ENCODE measurements at places on chromosomes 2 and 18. TPM values are rescaled to one million over a fixed set of nuclear protein-coding genes. Genes with fewer than 3 reads are reported as not detected.

The POMC gene
- 4.4 TPM for total RNA-seq

The RIT2 gene
- total RNA-seq, result 1.4 TPM

The SANBR gene
- total RNA-seq, result 8.9 TPM

The TBC1D8 gene
- 32.0 TPM for total RNA-seq

The SOX11 gene
- 24.8 TPM for total RNA-seq

The GKN1 gene
- total RNA-seq, result not detected

The TPO gene
- not detected for total RNA-seq

- peaks cover 7% of the 10 kb centered on the region for H3K4me1 ChIP-seq
- H3K27ac ChIP-seq, result no peak overlapping the region
- no peaks in the 10 kb centered on the region for H3K36me3 ChIP-seq
- H3K4me3 ChIP-seq, result no peak overlapping the region
- H3K27me3 ChIP-seq, result no peaks in the 10 kb centered on the region
Observed at GRCh38 chr2:138724327-138724726, 55.9 kb downstream of the NXPH2 start.

GRCh38 chr2:191638802-191639172 is 39.1 kb upstream of the NABP1 start:
- H3K4me3 ChIP-seq, result no peak overlapping the region
- no peak for DNase-seq
- H3K36me3 ChIP-seq, result no peaks in the 10 kb centered on the region
- H3K27ac ChIP-seq, result no peak overlapping the region
- H3K27me3 ChIP-seq, result peaks cover 4% of the 10 kb centered on the region

DNA sequence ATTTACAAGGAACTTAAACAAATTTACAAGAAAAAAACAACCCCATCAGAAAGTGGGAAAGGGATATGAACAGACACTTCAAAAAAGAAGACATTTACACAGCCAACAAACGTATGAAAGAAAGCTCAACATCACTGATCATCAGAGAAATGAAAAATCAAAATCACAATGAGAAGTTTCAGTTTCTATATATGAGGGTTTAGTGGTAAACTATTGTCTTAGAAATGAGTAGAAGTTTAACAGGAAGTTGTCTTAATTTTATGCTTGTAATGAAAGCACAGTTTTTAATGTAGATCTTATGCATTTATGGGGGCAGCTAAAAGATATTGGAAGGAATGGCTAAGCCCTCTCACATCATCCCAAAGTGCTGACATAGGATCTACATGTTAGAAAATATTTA is 325.4 kb downstream of the ERBB4 start:
- H3K4me3 ChIP-seq, result no peak overlapping the region
- no peak for DNase-seq
- no peaks in the 10 kb centered on the region for H3K36me3 ChIP-seq
- no peak overlapping the region for H3K27ac ChIP-seq

DNA sequence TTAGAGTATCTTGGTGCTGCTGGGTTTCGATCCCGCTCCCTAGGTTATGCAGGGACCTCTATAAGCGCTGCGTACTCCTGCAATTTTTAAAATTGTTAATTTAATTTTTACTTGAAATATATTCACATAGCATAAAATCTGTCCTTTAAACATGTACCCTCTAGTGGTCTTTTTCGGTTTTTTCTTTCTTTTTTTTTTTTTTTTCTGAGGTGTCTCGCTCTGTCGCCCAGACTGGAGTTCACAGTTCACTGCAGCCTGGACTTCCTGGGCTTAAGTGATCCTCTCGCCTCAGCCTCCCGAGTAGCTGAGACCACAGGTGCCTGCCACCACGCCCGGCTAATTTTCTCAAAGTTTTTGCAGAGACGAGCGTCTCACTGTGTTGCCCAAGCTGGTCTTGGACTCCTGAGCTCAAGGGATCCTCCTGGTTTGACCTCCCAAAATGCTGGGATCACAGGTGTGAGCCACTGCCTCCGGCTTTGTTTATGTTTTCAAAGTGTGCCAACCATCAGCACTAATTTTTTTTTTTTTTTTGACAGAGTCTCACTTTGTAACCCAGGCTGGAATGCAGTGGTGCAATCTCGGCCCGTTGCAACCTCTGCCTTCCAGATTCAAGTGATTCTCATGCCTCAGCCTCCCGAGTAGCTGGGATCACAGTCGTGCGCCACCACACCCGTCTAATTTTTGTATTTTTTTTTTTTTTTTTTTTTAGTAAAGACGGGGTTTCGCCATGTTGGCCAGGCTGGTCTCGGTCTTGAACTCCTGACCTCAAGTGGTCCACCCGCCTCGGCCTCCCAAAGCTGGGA is 585 bp upstream of the MOB1A start:
- peaks cover 14% of the 10 kb centered on the region for H3K4me1 ChIP-seq
- no peak for DNase-seq
- H3K36me3 ChIP-seq, result peaks cover 22% of the 10 kb centered on the region
- H3K27ac ChIP-seq, result peak overlapping the region; percentile 64

- H3K27me3 ChIP-seq, result peaks cover 96% of the 10 kb centered on the region
- no peaks in the 10 kb centered on the region for H3K36me3 ChIP-seq
- no peak overlapping the region for H3K27ac ChIP-seq
- peak overlapping the region; percentile 75 for H3K4me3 ChIP-seq
Observed at GRCh38 chr2:63054841-63055225, 4.2 kb downstream of the OTX1 start.

DNA sequence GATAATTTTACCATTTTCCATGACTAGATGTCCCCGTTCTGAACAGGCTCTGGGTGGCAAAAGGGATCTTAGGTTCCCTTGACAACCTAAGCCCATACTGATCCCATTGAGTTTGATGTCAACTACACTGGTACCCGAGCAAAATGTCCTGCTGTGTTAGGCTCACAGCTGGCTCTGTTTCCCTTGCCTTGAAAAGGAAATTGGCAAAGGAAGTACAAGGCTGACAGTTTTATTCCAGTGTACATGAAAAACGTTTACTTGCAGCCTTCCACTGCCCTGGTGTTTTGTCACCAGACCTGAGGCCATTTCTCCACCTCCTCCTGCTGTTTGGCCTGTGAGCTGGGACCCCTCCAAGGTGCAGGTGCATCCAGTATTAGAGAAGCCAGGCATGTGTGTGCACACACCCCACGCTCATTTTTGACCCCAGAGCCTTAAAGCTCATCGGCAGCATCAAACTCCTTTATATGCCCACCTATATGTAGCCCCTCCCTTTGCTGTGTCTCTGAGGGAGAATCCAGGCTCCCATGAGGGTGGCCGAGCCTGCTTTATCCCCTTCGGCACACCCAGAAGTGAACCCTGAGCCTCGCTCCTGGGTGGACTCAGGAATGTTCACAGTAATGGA is 171.3 kb downstream of the NDUFA10 start:
- no peak for DNase-seq
- no peak overlapping the region for H3K27ac ChIP-seq
- peaks cover 12% of the 10 kb centered on the region for H3K36me3 ChIP-seq
- H3K4me1 ChIP-seq, result no peaks in the 10 kb centered on the region

GRCh38 chr2:204545861-204546735 is 823 bp downstream of the PARD3B start:
- H3K36me3 ChIP-seq, result no peaks in the 10 kb centered on the region
- H3K27me3 ChIP-seq, result peaks cover 35% of the 10 kb centered on the region
- DNase-seq, result peak; percentile 34
- peak overlapping the region; percentile 79 for H3K4me3 ChIP-seq
- H3K27ac ChIP-seq, result no peak overlapping the region

- H3K36me3 ChIP-seq, result no peaks in the 10 kb centered on the region
- H3K27ac ChIP-seq, result no peak overlapping the region
- H3K4me1 ChIP-seq, result peaks cover 7% of the 10 kb centered on the region
- no peak for DNase-seq
- peaks cover 57% of the 10 kb centered on the region for H3K27me3 ChIP-seq
Observed at GRCh38 chr2:238841542-238842164, 6.2 kb upstream of the TWIST2 start.

- no peaks in the 10 kb centered on the region for H3K27me3 ChIP-seq
- no peaks in the 10 kb centered on the region for H3K4me1 ChIP-seq
- DNase-seq, result no peak
Observed at GRCh38 chr18:10543277-10543676, 17.4 kb downstream of the NAPG start.

DNA sequence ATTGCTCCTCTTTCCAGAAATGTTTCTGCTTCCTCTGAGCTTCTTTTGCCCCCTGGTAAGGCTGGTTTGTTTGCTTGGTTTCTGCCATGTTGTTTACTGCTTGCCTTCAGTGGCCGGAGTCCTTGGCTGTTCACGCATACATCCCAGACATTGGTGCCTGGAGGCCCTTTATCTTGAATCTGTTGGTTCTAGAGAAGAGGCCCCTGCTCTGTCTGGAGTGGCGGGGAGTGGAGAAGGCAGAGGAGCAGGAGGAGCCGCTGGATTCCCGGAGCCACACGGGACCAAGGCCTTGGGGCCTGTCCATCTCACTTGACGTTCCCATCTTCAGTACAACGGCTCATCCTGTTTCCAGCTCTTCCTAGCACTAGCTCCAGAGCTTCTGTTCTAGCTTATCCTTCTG is 77.2 kb upstream of the PXDN start:
- peaks cover 16% of the 10 kb centered on the region for H3K4me1 ChIP-seq
- no peaks in the 10 kb centered on the region for H3K27me3 ChIP-seq
- H3K36me3 ChIP-seq, result no peaks in the 10 kb centered on the region
- no peak overlapping the region for H3K4me3 ChIP-seq

All from WTC11 (cell line).